NCI-H460 (cell line): ENCODE measurements at places on chromosomes 5 and 9.
A peak's percentile ranks its signal among the peaks of the same experiment; 100 is the strongest.

GRCh38 chr5:109329333-109330237, 80.2 kb downstream of the PJA2 start:
- DNase-seq, result no peak

- DNase-seq, result no peak
Measured at GRCh38 chr9:112437406-112437805, 49.2 kb upstream of the KIAA1958 start.

GRCh38 chr9:13485068-13485596, 205.6 kb upstream of the MPDZ start:
- DNase-seq, result no peak

DNA sequence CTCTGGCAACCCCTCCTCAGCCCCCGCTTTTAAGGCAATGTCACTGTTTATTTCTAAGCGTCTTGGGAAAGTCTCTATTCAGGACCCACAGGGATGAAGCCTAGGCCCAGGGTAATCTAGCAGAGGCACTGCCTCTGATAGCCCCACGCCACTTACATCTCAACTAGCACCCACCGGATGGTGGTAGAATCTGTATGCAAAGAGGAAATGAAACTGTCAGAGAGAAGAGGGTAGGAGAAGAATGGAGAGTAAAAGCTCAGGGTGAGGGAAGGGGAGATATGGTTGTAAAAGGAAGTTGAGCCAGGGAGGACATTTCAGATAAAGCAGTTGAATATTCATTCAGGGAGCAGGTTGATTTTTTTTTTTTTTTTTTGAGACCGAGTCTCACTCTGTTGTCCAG, 3.0 kb downstream of the FRRS1L start:
- DNase-seq, result no peak

GRCh38 chr5:145911164-145911563, 25.2 kb upstream of the SH3RF2 start:
- no peak for DNase-seq

DNA sequence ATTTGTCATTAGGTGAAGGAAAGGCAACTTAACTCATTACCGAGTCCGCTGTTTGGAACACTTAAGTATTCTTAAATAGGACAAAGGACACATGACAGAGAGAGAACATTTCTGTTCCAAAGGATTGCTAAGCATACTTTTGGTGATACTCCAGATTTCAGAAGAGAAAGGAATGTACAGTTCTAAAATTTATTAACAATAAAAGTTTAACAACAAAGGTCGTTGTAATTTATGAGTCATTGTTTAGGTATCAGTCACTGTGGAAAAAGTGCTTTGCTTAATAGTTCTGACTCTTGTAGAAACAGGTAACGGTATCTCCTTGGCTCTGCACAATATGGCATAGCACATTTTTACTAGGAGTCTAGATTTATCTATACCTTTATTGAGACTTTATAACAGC, 36.3 kb upstream of the PAM start:
- DNase-seq, result no peak

- DNase-seq, result no peak
Measured at GRCh38 chr9:98182069-98182820, 10.2 kb downstream of the CORO2A start.

DNA sequence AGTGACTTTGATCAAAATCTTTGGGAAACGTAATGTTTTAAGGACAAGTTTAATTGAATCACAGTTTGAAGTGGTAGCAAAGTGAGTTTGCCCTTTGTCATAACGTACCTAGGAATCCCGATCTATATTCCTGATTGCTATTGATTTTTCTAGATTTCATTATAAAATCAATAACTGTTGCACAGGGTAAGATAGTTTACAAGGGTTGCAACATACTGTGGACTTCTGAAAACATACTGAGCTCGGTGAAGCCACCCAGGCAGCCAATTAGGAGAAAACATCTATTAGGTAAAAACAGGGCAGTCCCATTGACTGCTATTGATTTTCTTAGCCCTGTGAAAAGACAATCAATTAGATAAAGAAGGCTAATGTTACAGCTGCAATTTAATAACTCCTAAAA, 659.9 kb downstream of the ISL1 start:
- no peak for DNase-seq

GRCh38 chr9:86747711-86748110, 199.6 kb downstream of the GAS1 start:
- DNase-seq, result no peak

GRCh38 chr5:142170254-142170953, 61.8 kb downstream of the NDFIP1 start:
- no peak for DNase-seq

DNA sequence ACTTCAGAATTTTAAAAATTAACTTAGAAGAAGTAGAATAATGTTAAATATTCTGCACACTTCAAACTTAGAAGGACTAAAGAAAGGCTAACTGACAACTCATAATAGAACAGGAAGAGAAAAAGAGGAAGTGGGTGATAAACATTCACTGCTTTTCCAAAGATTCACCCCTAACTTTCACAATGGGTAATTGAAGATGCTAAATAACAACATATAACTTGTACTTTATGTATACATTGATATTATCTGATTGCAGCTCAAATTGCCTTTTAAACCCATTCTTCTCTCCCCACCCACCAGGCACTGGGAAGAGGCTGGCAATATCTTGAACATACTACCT, 376.6 kb downstream of the EFNA5 start:
- no peak for DNase-seq

GRCh38 chr9:35774907-35775635, 16.3 kb upstream of the NPR2 start:
- no peak for DNase-seq

DNA sequence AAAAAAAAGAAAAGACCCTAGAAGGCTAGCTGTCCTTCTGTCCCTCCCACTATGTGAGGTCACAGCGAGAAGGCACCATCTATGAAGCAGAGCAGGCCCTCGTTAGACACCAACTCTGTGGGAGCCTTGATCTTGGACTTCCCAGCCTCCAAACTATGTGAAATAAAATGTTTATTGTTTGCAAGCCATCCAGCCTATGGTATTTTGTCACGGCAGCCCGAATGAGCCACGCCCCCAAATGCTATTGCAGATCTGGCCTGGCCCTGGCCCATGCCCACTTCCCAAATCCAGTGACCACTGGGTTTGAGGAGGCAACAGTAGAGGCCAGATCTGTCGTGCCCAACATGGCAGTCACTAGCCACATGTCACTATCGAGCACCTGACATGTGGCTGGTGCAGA, 10.8 kb downstream of the STK10 start:
- DNase-seq, result no peak

DNA sequence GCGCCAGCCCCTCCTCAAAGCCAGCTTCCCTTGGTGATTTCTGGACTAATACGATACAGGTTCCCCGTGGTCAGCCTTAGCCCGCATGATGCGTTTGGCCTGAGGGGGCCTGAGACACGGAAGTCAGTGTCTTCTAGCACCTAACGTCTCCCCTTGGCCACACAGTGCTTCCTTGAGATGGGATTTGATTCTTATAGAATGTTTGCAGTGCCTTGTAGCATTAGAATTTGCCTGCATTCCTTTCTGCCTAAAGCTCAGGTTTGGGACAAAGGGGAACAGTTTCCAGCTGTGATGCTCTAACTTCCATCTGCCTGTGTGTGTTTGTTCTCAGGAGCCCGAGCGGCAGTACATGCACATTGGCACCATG, 34.4 kb downstream of the CFAP90 start:
- DNase-seq, result no peak

DNA sequence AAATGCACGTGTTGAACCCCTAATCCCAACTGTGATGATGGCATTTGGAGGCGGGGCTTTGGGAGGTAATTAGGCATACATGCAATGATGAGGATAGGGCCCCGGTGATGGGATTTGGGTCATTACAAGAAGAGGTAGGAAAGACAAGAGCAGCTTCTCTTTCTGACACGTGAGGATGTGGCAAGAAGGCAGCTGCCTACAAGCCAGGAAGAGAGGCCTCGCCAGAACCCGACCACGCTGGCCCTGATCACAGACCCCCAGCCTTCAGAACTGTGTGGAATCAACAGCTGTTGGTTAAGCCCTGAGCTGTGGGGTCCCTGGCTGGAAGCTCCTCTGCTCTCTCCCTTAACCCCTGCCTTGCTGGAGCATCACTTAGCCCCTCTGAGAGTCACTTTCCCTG, 57.5 kb downstream of the COL23A1 start:
- no peak for DNase-seq

- no peak for DNase-seq
Measured at GRCh38 chr9:69030851-69031645, 4.5 kb upstream of the FXN start.

- DNase-seq, result no peak
Measured at GRCh38 chr5:431711-432050, 11.3 kb upstream of the EXOC3 start.

GRCh38 chr9:114988962-114989599, 58.7 kb upstream of the TNFSF8 start:
- no peak for DNase-seq

DNA sequence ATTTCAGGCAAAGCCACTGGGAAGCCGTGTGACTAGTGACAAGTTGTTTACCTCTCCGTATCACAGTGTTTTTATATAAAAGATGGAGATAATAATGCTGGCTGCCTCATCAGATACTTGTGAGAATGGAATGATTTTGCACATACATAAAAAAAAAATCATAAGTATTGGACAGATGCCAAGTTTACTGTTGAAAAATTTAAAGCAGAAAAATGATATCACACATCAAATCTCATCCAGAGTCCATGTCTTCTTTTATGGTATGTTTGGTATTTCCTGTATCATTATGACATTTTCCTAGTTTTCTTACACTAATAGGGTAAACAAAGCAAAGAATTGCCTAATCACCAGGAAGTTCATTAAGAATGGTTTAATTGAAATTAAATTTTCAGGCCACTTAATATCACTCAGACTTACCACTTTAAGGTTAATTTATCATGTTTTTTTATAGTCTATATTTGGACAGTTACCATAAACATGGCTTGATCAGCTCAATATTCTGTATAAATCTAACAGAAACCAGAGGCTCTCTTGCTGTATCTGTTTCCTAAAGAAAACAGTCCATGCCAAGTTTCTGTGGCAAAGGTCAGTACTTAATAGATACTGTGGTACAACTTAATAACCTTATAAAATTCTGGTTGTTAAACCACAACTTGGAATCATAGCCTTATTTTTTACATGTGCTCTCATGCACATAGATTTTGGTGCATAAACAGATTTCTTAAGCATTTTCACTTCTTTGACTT, 656.5 kb upstream of the RIOK2 start:
- DNase-seq, result no peak

- DNase-seq, result peak; percentile 52
Measured at GRCh38 chr9:86434039-86434726, 80.0 kb upstream of the TUT7 start.

- DNase-seq, result no peak
Measured at GRCh38 chr9:96408409-96409280, 9.5 kb downstream of the ZNF367 start.

DNA sequence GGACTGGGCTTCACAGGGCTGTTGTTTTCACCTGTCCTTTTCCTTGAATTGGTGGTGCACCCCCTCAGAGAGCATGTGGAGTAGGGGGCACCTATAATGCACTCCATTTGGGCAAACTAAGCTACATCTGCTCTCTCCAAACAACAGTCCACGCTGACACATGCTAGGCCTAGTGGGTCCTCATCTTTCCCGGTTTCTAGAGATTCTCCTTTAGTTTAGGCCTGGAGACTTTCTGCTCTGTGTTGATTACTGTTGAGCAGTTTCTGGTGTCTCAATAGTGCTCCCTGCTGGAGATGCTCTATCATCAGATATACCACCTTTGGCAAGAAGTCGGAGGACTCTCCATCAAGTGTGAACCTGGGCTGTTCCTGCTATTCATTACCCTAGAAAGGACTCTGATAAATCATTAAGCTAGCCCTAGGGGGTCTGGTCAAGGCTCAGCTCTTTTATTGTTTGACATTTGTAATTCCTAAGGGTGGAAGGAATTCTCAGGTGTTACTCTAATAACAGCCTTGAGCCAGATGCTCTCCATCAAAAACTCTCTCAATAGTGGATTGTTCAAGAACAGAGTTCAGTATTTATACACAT, 64.0 kb upstream of the FYB1 start:
- peak; percentile 46 for DNase-seq

GRCh38 chr9:27436234-27436633, 87.9 kb upstream of the IFNK start:
- DNase-seq, result no peak

GRCh38 chr5:1390861-1391600, 46.1 kb upstream of the CLPTM1L start:
- DNase-seq, result no peak

DNA sequence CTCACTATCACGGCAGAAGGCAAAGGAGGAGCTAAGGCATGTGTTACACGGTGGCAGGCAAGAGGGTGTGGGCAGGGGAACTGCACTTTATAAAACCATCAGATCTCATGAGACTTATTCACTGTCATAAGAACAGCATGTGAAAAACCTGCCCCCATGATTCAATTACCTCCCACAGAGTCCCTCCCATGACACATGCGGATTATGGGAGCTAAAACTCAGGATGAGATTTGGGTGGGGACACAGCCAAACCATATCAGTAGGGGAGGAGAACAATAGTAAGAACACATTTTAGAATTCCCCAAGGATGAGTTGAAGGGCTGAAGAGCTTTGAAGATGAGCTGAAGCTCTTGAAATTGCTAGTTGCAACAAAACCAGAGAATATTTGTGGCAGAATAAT, 287.9 kb downstream of the SMARCA2 start:
- no peak for DNase-seq

- no peak for DNase-seq
Measured at GRCh38 chr5:35819026-35819425, 37.7 kb upstream of the IL7R start.

DNA sequence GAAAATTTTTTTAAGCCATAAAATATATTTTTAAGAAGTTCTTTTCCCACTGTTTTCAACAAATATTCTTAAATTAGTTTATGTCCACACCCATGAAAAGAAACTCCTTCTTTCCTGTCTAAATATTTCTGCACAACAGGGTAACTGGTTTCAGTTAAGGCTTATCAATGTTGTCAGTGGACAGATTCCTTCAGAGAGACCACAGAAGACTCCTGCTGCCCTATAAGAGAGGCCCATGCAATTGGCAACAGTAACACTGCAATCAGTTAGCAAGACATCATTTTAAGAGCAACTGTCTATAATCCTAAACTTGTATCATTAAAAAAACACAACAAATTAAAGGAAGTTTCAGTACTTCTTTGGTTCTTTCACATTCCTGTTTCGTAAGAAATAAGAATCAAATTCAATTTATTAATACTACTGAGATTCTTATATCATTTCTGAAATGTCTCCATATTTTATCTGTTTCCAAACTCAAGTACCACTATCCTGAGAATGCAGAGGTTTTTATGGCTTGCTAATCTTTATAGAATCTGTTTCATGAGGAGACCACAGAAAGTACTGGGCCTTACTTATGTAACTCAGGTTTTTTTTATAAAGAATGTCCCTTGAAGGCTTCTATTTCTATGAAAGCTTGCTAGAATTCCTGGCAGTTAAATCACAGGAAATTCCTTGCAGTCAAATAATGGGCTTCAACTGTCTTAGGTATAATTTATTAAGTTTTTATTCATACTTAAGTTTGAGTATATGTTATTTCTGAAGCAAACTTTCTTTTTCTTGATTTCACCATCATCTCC, 240.2 kb downstream of the RFX3 start:
- DNase-seq, result no peak

- DNase-seq, result peak; percentile 61
Measured at GRCh38 chr5:124651663-124652513, 94.6 kb downstream of the ZNF608 start.

- no peak for DNase-seq
Measured at GRCh38 chr5:89265511-89266179, 382.7 kb upstream of the MEF2C start.

- DNase-seq, result no peak
Measured at GRCh38 chr9:127903557-127904475, 4.4 kb upstream of the ST6GALNAC6 start.

- DNase-seq, result no peak
Measured at GRCh38 chr5:58202941-58203444, 256.9 kb downstream of the PLK2 start.
